ENCODE measurements at places on chromosomes 1 and 21.

DNA sequence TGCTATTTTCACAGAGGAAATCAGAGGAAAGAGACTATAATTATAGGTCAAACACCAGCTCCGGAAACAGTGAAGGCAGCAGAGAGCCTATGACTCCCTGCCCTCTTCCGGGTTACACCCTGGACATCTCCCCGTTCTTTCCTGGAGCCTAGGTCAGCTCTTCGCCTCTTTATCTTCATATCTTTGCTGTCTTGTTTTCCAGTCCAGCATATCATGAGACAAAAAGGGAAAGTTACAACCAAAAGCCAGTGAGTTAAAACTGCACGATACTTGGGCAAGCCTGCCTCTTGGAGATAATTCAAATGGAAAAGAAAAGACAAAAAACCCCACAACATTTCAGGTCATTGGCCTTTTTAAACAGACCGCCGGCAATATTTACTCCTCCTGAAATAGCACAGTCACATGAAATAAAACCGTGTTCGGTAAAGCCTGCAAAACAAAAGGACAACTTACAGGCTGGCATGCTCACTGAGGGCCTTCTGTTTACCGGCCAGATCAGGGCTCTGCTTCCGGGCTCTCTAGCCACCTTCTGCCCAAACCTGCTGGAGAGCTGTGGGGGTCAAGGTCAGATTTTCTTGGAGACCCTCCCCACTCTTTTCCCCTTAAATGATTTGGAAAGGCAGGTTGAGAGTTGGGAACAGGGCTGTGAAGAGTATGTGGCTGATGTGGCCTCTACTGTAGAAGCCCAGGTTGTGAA is 42.8 kb upstream of the PPP2R5A start:
- DNase-seq, result no peak

- no peak for DNase-seq
These were observed 437.2 kb upstream of the PRMT6 start for GRCh38 chr1:106619080-106619826.

DNA sequence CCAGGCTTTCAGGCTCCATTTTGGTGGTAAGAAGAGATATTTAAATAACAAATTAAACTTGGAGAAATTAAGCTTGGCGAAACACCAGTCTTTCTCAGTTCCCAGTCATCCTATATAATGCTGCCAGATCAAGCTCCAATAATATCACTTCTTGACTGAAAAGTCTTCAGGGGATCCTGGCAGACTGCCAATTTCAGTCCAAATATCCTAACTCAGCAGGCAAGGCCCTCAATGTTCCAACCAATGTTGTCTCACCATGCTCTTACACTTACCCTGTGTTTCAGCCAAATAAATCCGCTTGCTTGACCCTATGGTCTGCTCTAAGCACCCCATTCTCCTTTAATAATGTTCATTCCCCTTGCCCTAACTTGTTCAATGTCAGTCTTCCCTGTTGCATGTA is 39.9 kb upstream of the BCL10 start:
- DNase-seq, result no peak

GRCh38 chr1:202216691-202217090 is 23.1 kb downstream of the LGR6 start:
- no peak for DNase-seq

DNA sequence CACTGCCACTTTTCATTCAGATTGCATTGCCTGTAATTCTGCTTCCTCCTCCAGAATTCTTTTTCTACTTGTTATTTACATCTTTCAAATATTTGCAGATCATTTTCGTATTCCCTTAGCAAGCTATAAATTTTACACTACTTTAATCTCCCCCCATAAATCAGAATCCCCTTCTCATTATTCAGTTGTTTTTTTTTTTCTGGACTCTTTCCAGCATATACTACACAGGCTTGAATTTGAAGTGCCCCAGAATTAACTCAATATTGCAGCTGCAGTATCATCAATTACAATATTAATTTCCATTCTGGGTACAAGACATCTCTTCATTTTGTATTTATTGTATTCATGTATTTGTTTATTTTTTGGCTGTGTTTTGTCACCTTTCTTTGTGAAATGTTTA is 1494.3 kb downstream of the AMY1C start:
- DNase-seq, result no peak
